ENCODE measurements at places on chromosomes 2 and 18.

GRCh38 chr2:224930124-224930523, 112.1 kb downstream of the DOCK10 start:
- no peak for DNase-seq

GRCh38 chr2:241534701-241535375, 23.7 kb upstream of the BOK start:
- DNase-seq, result no peak

DNA sequence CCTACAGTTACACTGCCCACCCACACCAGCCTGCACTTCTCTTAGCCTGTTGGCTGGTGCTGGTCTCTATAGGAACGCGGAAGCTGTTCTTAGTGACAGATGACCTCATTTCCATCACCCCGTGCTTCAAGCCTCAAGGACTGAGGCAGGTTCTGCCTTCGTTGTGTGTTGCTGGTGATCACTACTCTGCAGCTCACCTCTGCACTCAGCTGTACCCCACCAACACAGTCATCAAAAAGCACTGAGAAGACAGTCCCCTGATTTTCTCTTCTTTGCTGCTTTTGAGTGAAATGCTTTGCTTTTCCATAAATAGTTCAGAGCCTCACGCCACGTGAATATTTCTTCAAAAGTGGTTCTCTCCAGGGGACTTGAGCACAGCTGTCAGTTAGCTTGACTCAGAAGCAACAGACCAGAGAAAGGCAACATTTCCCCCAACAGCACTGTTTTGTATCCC, 225.7 kb upstream of the CCDC150 start:
- DNase-seq, result no peak

GRCh38 chr18:80096032-80096565, 13.0 kb upstream of the ADNP2 start:
- DNase-seq, result no peak

DNA sequence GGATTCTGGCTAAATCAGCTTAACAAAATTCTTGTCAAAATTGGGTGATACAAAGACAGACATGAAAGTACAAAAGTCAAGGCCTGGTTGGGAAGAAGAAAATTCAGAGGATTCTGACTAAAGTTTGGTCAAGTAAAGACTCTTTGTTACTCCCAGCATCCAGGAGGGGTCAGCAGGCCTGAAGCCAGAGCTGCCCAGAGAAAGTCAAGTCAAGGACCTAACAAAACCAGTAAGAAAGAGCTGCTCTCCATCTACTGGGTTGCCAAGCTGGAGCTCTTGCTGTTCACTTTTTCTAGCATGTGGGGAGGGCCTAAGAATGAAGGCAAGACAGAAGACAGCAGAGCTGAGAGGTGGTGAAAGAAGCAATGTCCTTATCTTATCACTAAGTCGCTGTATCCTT, 143.3 kb downstream of the C1D start:
- DNase-seq, result no peak

DNA sequence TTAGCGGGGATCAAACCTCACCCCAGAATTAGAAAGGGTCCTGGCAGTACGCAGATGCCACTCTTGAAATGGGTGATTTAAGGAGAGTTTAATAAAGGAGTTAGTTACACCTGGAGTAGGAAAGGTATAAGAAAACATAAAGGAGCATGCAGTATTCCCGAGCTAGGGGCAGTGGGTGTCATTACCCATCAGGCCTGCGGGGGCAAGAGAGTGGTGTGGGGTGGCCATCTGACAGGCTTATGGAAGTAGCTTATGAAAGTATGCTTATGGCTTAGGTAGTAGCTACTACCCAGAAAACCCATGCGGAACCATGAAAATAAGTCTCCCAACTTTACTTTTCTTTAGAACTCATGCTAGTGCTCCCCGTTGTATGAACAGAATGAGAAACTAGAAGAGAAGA, 568.9 kb upstream of the ACVR2A start:
- DNase-seq, result peak; percentile 47

DNA sequence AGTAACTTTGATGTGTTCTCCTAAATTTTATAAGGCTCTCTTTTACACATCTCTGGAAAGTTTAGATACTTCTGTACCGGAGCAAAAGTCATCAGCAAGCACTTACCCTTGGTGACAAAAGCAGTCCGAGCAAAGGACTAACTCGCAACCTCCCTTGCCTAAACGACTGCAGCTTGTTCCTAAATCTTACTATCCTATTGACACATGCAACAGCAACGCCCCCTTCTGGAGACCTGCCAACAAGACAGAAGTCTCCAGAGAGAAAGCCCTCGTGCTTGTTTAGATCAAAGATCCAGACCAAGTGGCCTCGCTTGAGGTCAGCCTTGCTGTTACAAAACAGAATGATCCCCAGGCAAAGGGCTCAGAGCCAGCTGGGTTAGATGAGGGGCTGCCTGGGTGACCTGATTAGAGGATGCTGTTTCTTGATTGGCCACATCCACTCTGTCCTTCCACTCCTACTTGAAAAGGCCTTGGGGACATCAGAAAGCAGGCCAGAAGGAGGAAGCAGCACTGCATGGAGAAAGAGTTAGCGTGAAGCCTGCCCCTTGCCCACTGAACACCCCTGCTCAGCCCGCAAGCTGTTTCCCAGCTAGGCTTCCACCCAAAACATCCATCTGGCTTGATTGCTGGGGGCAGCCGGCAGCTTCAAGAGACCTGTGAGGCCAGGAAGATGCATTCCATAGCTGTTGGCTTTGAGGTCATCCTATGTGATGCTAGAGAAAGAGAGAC, 94.3 kb downstream of the HNRNPLL start:
- peak; percentile 94 for DNase-seq

DNA sequence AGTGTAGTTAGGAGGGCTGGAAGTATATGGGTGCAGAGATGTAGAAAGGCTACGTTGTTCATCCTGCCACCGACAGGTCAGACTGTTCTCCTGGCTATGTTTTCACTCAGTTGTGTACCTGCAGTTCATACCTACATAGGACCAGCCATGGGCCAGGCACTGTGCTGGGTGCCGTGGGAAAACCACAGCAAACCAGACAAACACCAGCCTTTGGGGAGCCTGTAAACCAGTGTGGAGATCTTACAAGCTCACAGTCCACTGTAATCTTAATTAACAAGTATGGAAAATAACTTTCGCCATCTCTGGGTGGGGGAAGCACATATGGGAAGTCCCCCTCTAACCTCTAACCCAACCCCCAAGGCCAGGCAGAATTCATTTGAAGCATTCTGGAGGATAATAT, 12.7 kb downstream of the NCK2 start:
- no peak for DNase-seq

GRCh38 chr2:204049635-204050034, 113.1 kb downstream of the ICOS start:
- DNase-seq, result no peak

GRCh38 chr2:229873123-229873581, 48.7 kb downstream of the TRIP12 start:
- no peak for DNase-seq

GRCh38 chr18:44067186-44067585, 613.5 kb upstream of the SETBP1 start:
- no peak for DNase-seq

DNA sequence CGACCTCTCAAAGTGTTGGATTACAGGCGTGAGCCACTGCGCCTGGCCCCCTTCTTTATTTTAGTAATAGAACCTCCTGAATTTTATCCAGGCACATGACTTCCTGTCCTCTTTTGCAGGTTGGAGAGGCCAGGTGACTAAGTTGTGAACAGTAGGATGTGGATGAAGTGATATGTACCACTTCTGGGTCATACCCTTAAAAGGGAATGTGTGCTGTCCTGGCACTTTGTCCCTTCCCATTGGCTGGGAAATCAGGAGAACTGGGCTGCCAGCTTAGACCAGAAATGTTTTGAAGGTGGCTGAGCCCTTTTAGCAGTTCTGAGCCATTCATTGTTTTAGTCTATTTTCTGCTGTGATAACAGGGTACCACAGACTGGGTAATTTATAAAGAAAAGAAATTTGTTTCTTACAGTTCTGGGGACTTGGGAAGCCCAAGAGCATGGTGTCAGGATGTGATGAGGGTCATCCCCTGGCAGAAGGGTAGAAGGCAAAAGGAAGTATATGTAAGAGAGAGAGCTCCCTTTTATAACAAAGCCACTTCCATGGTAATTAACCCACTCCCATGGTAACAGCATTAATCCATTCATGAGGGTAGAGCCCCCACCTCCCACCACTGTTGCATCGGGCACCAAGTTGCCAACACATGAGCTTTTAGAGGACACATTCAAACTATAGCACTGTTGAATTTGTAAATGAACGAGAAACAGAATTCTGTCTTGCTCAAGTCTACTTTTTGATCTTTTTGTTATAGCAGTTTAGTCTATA, 79.1 kb downstream of the TTC27 start:
- no peak for DNase-seq

GRCh38 chr18:79147014-79147413, 77.8 kb downstream of the ATP9B start:
- DNase-seq, result no peak

DNA sequence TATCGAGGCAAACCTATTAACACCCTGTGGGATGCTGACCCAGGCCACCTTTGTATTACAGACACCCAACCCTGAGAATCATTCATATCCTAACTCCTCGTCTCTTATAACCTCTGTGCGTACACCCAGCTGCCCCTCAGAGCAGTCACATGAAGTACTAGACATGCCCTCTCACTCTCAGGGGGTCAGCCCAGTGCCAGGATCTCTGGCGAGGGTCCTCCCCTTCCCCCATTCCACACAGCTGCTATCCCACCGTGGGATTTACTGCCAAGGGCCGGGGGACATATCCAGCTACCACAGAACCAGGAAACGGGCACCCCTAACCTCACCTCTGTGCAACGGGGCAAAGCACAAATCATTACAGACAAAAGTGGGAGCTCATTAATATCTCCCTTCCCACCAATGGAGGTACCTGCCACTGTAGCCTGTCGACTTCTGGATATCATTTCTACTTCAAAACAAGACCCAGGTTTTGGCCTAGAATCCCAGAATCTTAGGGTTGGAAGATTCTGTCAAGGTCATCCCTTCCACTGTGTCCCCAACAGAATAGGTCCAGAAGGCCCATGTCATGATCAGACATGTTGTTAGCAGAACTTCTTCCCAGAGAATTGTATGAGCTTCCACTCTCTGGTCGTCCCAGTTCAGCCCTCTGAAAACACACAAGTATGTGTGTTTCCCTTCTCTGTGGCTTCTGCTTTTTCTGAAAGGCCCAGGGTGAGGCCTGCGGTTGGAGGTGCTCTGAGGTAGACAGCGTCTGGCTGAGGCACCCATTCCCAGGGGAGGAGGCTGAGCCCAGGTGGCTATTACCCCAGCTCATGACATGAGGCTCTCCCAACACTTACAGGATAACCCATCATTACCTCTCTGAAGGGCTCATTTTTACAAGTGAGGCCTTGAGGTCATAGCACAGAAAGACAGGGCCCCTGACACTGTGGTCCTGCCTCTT, 1.7 kb downstream of the TMBIM1 start:
- DNase-seq, result no peak

GRCh38 chr2:27249891-27250651, 12.8 kb downstream of the SLC30A3 start:
- DNase-seq, result peak; percentile 94

DNA sequence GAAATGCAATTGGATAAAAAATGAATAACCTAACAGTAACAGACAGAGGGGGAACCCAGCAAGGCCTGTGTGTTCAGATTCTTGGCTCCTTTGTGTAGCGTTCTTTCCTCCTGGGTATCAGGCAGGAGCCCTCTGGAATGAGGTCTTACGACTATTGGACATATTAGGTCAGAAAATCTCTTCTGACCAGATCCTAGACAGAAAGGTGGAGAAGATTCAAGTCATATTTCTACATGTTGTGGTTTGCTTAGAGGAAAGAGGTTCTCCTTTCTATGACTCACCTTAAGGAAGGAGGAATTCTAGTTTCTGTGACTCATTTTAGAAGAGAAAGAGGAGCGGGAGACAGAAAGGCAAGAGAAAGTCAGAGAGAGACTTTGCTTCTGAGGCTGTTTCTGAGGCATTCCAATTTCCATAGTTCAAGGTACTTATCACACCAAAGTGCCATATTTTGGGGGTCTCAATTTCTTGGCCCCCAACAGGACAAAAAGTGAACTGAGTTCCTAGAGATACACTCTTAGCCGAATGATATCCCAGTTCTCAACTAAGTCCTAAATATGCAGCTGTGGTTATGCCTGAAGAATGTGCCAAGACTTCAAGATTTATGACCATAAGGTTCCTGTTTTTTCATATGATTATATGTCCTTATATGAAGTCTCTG, 618.6 kb downstream of the ZEB2 start:
- DNase-seq, result no peak

- DNase-seq, result no peak
These were observed 328.5 kb downstream of the FIGN start for GRCh38 chr2:163407296-163407695.

DNA sequence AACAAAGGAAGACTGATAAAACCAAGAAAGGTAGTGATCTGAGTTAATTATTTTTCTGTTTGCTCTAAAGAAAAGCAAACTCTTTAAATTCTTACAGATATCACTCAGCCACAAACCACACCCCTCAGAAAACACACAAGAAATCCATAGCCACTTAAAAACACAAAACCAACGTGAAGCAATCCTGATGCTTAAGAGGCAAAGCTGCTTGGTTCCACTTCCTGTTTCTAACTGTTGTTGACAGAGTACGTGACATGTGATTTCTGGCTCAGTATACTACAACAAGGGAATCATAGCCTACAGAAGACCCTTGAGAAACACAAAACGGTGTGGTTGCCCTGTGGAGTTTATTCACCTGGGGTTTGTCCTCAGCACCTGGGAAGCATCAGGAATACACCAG, 240.9 kb upstream of the APCDD1 start:
- DNase-seq, result no peak

GRCh38 chr18:34358923-34359322, 134.2 kb upstream of the NOL4 start:
- DNase-seq, result no peak

DNA sequence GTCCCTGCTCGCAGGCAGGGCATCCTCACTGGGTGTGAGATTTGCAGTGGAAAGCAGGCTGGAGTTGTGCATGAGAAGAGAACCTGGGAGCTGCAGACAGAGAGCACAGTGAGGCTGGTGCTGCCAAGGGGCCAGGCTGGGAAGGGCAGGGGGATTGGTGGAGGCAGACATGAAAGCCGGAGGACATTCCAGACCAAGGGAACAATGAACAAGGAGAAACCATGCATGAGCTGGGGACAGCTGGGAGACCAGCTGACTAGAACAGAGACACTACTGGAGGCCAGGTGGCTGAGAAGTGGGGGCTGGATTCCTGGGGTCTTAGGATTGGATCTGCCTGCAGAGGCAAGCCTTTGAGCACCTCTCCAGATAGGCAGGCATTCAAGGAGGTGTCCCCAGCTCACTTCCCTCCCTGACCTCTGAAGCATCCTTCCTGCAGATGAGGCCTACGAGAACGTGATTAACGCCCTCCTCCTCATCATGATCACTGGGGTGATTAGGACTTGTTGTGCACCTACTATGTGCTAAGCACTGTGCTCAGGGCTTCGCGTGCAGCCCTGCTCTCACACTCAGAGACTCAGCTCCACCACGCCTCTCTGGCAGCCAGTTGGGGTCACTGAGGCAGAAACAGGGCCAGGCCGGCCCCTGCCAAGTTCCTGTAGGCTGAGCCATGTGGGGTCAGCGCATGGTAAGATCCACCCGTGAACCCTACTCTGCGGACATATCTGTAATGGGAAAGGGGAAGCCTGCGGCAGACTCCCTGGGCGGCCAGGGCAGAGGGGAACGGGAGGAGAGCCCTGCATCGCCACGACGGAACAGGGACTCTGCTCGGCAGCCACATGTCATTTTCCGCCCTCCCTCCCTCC, 74.8 kb upstream of the SLC66A3 start:
- no peak for DNase-seq
